Renal cortical epithelial cell (primary cell): ENCODE measurements at places on chromosomes 12 and 14. TPM values are rescaled to one million over a fixed set of nuclear protein-coding genes. Genes with fewer than 3 reads are reported as not detected.

The GLT1D1 gene
- total RNA-seq: not detected in 2 replicates

The PTGDR gene
- total RNA-seq: not detected in 2 replicates

The BAZ2A gene
- 16.0 and 45.4 TPM in 2 replicates for total RNA-seq

The OR4N2 gene
- not detected in 2 replicates for total RNA-seq

The ANG gene
- 2.3 and 4.5 TPM in 2 replicates for total RNA-seq

The CAPZA3 gene
- not detected in 2 replicates for total RNA-seq

The CACNA2D4 gene
- total RNA-seq: 0.17 and 0.20 TPM in 2 replicates

The KRT6C gene
- not detected in 2 replicates for total RNA-seq

The DLGAP5 gene
- total RNA-seq: 0.94 and 29.0 TPM in 2 replicates

The IRF9 gene
- total RNA-seq: 78.3 and 87.7 TPM in 2 replicates

The MYF5 gene
- 0.35 TPM in 1 of 2 replicates, not detected in the other for total RNA-seq
